AG09319 (cell line): ENCODE measurements at places on chromosomes 7 and 10.

GRCh38 chr10:126675656-126676438 lies 5.4 kb upstream of the C10orf90 start:
- DNase-seq = no peak

DNA sequence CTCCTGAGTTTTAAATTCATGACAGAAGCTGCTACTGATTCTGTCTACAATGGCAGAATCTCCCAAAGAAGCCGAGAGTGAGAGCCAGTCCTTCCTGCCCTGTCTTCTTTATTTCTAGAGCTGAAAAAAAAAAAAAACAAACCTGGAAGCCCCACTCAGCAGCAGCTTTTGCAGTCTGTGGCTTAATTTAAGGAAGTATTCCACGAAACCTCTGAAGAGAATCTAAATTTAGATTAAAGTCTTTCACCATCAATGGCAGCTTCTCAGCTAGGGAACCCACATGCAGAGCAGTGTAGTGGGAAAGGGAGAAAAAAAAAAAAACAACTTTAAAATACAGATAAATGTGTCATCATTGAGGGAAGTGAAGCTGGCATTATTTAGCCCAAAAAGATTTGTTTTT lies 23.4 kb downstream of the SMURF1 start:
- no peak for DNase-seq

DNA sequence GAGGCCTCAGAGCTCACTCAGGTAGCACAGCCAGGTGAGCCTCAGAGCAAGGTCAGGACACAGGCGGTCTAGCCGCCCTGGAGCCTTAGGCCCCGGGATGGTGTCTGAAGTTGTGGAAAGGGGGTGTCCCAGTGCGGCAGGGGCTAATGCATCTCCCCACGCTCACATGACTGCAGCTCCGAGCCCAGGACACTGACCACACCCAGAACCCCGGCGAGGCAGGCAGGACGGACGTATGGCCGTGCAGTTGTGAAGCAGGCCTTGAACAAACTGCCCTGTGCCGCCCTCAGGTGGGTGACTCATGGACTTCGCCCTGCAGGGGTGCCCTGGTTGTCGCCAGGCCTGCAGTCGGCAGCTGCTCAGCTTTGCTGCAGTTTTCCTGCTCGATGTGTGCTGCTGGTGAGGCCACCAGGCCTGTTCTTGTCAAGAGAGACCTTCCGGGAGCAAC lies 5.0 kb upstream of the PRKAR1B start:
- DNase-seq = no peak

- DNase-seq = peak; percentile 82
Measured at GRCh38 chr7:79453558-79454360, at the start of gene MAGI2. TSS of gene MAGI2 (minus strand) at chr7:79453667. CDS start at chr7:79453320, 347 bp downstream.

GRCh38 chr7:35533902-35534301 lies 161.0 kb downstream of the HERPUD2 start:
- DNase-seq = no peak

- no peak for DNase-seq
Measured at GRCh38 chr10:49280001-49280408, 19.0 kb upstream of the C10orf71 start.

DNA sequence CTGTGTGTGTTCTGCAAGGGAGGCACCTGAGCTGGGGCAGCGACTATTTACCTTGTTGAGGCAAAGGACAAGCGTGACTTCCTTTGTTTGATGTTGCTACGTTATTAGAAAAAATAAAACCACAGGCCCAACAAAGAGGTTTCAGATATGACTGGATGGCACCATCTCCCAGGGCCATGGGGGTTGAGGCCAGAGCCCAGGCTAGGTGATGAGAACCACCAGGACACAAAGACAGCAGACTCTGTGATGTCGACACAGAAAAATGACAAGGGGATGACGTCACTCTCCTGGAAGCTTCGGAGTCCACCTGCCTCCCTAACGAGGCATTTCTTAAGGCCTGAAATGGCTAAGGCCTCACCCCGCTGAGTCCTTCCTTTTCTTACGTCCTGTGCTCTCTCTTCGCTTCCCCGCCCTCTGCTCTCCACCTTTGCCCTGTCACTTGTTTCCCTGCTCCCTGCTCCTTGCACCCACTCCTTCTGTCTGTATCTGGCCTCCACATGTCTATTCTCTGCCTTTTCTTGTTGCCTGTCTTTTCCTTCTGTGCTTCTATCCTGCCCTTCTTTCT lies 83.0 kb upstream of the ADRB1 start:
- no peak for DNase-seq

DNA sequence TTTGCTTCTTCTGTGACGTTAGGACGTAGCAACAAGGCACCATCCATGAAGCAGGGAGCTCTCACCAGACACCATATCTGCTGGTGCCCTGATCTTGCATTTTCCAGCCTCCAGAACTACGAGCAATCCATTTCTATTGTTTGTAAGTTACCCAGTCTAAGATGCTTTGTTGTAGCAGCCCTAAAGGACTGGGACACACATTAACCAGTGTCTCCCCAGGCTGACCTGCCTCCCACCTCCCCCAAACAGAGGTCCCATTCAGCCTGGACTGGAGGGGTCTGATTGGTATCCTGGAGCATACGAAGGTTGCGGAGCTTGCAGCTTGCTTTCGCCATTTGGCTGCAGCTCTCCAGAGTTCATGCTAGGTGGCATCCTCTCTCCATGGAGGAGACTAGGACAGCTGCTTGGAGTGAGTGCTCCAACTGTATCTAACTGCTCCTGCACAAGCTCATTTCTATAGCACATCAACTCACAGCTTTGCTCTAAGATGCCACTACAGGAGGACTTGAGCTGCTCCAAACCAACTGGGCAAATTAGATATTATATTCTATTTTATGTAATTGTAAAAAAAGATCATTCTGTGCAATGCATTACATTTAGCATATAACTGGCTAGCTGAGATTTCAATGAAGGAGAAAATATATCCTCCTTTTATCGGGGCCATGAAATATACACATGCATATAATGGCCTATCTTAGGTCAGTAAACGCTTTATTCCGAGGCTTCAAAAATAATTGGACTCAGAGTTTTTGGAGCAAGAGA lies 8.0 kb upstream of the GRK5 start:
- no peak for DNase-seq

- DNase-seq = no peak
Measured at GRCh38 chr10:96919785-96920430, 87.8 kb downstream of the LCOR start.

GRCh38 chr7:150829426-150829825 lies 22.9 kb upstream of the AOC1 start:
- no peak for DNase-seq

- no peak for DNase-seq
Measured at GRCh38 chr7:8963722-8964121, 530.3 kb downstream of the NXPH1 start.

GRCh38 chr10:69663369-69663947 lies 33.4 kb downstream of the FAM241B start:
- no peak for DNase-seq

- no peak for DNase-seq
Measured at GRCh38 chr7:51244053-51244452, 72.6 kb downstream of the COBL start.

DNA sequence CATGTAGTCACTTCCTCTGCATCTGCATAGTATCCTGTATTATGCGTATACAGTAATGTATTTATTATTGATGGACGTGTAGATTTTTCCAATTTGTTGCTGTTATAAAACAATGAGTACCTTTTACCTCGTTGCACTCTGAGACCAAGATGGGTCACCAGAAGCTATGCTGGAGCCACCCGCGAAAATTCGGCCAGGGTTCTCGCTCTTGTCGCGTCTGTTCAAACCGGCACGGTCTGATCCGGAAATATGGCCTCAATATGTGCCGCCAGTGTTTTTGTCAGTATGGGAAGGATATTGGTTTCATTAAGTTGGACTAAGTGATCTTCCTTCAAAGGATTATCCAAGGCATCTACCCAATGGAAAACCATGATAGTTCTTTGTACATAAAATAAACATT lies 1.0 kb downstream of the PSMC2 start:
- DNase-seq = no peak

DNA sequence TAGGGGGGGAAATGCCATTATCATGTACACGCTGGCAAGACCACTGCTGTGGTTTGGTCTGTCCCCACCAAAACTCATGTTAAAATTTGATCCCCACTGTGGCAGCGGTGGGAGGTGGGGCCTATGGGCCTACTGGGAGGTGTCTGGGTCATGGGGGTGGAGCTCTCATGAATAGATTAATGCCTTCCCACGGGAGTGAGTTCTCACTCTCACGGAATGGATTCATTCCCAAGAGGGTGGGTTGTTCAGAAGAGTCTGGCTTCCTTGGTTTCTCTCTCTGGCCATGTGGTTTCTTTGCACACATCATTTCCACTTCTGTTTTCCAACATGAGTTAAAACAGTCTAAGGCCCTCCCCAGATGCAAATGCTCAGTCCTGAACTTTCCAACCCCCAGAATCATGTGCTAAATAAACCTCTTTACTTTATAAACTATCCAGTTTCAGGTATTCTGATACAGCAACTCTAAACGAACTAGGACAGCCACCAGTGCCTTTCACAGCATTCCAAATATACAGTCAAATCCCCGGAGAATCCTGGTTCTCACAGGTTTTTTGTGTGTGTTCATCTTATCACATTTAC lies 44.3 kb downstream of the SMURF1 start:
- no peak for DNase-seq

GRCh38 chr10:110258542-110258941 lies 46.2 kb downstream of the SMNDC1 start:
- no peak for DNase-seq

DNA sequence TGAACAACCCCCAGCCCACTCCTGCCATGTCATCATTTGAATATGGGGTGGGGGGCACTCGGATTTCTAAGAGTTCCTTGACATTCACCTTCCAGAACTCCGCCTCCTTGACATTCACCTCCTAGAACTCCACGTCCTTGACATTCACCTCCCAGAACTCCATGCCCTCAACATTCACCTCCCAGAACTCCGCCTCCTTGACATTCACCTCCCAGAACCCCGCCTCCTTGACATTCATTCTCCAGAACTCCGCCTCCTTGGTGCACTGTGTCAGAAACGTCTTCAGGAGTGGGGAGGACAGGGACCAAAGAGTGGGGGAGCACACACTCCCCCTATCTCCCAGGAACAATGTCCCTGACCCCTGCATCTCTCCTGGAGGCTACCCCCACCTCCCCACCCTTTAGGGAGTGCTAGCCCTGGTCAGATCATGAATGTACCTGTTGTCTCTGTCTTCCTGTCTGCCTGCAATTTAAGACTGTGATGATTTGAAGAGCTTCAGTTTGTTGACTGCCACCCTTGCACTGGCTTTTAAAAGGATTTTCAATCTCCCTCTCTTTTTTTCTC lies 110.1 kb downstream of the NPTX2 start:
- DNase-seq = no peak

DNA sequence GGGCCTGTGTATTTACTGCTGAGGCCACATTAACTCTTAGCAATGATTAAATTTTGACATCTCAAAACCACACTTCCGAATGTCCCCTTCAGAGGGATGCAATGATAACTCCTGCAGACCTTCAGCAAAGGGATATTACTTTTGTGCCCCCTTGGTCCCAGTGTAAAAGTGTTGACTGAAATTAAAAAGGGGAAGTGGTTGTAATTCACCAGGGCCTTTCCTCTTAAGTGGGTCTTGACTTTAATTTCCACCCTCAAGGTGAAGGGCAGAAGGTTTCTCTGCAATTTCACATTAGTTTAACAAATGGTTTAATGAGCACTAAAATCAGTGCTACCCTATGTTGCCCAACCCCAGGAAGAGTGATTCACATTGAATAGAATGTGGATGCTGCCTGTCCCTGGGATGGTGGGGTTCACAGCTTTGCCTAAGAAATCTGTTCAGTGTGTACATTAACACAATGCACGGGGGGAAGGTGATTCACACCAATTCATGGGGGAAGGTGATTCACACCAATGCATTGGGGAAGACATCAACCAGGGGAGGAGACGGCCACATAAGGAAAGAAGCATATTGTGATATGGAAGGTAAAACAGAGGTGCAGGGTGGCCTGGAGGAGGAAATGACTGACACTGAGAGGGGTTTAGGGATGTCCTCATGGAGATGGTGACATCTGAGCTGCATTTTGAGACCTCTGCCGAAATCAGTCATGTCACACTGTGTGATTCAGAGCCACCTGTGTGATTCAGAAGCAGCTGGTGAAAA lies 19.4 kb upstream of the TNS3 start:
- DNase-seq = no peak
